ENCODE measurements at places on chromosomes 4 and X.
A peak's percentile ranks its signal among the peaks of the same experiment; 100 is the strongest.

GRCh38 chr4:183392377-183392776 lies 52.1 kb upstream of the CDKN2AIP start:
- DNase-seq: no peak

- no peak for DNase-seq
These were observed 40.0 kb downstream of the VGLL1 start for GRCh38 chrX:136572030-136572429.

- DNase-seq: peak; percentile 5
These were observed 62.8 kb upstream of the EGFL6 start for GRCh38 chrX:13506574-13506973.

DNA sequence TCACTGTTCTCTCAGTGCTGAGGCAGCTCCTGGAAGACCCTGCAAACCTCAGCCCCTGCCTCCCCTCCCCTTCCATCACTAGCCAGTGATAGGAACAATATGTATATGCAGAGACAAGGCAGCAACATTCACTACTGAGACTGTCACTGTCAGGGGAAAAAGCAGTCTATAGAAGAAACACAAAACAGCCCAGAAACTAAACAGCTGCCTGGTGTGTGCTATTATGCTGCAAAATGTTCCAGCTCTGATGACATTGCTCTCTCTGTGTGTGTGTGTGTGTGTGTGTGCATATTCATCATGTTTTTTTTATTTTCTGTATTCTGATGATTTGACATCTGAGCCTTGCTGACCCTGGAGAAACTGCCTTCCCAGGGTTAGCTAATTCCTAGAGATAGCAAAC lies 147.2 kb downstream of the SPATA18 start:
- DNase-seq: no peak

DNA sequence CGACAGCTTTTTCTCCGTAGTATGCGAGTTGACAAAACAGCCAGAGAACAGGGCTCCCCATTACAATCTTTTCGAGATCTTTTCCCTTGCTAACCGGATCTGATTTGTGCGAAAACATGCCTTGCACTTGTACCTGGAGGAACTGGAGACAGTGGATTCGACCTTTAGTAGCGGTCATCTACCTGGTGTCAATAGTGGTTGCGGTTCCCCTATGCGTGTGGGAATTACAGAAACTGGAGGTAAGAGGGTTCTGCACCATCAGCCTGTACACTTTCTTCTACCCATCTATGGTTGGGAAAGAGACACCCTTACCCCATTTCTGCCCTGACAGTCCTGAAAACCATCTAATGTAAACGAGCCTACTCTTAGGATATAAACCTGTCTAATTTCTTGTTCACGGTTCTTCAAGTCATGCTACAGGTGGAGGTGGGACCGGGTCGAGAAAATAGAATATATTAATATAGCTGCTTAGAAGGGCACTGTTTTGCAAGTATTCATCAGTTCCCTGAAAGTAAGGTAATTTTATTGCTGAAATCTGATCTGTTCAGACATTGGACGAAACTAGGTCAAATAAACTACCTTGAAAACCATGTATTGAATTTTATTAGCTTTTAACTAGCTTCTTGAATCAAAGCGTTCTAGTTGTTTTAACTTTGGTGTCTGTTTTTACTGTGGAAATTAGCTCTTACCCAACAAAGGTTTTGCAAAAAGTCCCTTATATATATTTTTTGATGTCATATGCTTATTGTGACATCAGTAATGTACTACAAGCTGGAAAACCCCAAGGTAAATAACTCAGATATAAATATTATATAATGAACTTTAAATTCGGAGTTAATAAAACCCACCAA lies 869 bp downstream of the TMEM184C start:
- no peak for DNase-seq

GRCh38 chrX:44946771-44947170 lies 73.8 kb downstream of the KDM6A start:
- no peak for DNase-seq

- DNase-seq: no peak
These were observed 124.1 kb upstream of the SLIT2 start for GRCh38 chr4:20127626-20128025.

DNA sequence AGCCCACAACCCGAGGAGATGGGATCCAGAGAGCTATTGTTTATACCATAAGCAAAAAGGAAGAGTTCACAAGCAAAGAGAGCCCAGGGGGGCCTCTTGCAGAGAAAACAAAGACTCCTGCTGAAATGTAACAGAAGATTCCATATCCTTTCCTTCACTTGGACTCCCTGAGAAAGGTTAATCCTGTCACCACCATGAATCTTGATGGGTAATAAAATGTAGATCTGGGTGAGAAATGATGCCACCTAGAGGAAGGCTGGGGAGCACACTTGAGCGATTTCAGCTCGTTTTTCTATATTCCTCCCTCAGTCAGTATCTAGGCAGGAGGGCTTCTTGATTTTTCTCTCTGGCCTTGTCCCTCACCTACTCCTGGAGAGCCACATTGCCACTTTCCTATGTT lies 10.2 kb upstream of the KCNE5 start:
- peak; percentile 46 for DNase-seq

- no peak for DNase-seq
These were observed 127.7 kb downstream of the IRF2 start for GRCh38 chr4:184346682-184347081.

- DNase-seq: no peak
These were observed 7.6 kb downstream of the TIGD4 start for GRCh38 chr4:152771741-152772533.

DNA sequence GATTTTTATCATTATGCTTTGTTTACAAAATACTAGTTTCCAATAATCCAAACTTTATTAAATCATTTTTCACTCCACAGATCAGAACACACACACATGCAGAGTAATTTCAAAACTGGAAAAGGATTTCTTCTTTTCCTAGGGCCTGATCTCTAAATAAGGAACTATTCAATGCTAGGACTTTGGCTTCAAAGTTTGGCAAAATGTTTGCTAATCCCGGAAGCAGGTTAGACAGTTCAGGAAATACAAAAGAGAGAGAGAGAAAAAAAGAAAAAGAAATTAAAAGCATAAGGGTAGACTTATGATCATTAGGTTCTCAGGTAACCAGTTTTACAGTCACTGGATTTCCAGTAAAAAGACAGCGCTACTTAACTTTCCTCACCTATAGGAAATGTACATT lies 211.0 kb downstream of the DCLK2 start:
- no peak for DNase-seq

GRCh38 chr4:112167794-112168193 lies 22.5 kb downstream of the FAM241A start:
- DNase-seq: no peak

DNA sequence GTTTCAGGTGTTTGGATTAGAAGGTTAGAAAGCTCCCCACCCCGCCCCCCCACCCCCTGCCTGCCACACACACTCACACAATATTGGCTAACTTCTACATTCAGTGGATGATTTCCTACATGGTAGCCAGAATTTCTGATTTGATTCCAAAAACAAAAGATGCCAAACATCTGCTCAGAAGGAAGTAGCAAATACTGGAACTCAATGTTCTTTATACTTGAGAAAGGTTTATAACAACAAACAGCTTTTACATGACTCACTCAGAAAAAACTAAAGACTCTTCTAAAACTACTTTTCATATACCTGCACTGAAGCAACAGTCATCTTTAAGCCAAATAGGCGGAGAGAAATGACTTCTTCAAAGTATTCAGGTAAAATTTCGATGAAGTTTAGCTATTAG lies 750.5 kb upstream of the POU3F4 start:
- DNase-seq: no peak

- no peak for DNase-seq
These were observed 49.5 kb downstream of the USP53 start for GRCh38 chr4:119261986-119262385.

DNA sequence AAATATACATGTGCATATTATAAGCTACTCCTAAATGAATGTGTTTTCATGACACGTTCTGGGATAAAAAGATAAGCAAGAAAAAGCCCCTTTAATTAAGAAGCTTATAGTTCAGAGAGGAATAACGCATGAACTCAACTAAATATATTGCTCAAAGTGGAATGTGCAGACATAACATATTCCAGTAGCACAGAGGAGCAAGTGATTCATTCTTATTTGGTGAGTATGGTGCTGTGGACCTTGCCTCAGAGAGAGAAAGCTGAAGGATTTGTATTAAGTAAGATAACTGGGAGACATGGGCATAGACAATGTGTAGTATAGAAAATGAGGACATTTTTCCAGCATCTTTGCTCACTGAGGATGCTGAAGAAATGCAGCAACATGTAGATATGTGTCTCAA lies 76.8 kb downstream of the CFAP299 start:
- DNase-seq: no peak

DNA sequence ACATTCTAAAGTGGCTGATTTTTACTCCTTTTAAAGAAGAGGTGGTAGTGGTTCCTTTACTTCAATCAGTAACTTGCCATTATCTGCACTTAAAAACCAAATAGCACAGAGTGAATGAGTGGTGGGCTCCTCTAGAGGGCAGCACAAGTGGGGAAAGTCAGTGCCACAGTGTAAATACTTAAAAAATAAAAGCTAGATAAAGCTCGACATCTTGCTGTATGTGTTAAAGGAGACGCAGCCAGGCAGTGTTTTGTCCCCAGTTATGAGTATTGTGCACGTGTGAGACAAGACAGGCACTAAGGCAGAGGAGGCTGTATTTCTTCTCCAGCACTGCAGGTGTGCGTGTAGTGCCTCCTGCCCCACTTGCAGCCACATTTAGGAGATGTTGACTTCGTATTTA lies 24.6 kb downstream of the NAP1L5 start:
- peak; percentile 15 for DNase-seq

DNA sequence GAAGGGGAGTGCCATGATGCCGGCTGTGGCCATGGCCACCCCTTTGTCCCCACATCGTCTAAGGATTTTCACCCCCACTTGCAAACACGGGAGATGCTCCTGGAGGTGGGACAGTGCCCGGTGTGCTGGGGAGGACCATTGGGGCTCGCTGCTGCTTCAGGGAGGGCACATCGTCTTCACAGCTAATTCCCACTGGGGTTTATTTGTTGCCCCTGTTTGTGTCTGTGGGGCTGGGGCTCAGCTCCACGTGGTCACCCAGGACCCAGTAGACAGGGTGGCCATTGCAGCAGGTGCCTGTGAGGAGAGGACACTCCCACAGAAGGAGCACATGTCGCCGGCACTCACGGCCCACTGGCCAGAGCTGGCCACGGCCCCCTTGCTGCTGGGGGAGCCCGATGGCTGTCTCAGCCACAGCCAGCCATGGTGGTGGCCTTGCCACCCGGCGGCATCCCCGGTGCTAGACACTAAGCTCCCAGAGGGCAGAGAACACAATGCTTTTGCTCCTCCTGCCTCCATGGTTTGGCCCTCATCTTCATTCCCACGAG lies 27.8 kb upstream of the GRPEL1 start:
- no peak for DNase-seq

GRCh38 chrX:125628435-125628834 lies 308.8 kb downstream of the TEX13C start:
- DNase-seq: no peak

DNA sequence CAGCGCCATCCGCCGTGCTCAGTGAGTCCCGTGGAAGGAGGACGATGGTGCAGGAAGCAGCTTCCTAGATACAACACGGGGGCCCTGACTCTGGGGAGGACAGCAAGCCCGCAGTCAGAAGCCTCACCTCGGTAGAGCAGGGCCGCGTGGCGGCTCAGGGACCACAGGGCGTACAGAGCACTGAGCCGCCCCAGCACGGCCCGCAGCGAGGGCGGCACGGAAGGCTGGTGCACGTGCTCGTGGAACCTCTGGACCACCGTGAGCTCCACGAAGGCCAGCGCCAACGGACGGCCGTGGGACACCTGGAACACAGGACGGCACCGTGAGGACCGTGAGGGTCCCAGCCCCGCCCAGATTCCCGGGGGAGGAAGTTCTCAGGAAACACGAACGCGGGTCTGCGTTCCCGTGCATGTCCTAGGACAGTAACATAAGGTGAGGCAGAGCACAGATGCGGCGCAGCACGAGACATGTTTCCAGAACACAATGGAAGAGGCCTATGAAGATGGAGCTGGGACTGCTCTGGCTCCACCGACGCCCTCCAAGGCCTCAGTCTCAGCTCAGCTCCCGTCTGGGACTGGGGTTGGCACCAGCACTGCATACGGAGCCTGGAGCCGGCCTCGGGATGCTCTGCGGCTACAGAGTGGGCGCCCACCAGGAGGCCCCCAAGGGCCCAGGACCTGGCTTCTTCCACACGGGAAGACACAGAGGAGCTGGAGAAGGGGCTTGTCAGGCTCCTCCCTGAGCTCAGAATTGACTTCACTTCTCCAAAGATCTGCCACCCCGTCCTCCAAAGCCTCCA lies 65.5 kb downstream of the ACOX3 start:
- no peak for DNase-seq

DNA sequence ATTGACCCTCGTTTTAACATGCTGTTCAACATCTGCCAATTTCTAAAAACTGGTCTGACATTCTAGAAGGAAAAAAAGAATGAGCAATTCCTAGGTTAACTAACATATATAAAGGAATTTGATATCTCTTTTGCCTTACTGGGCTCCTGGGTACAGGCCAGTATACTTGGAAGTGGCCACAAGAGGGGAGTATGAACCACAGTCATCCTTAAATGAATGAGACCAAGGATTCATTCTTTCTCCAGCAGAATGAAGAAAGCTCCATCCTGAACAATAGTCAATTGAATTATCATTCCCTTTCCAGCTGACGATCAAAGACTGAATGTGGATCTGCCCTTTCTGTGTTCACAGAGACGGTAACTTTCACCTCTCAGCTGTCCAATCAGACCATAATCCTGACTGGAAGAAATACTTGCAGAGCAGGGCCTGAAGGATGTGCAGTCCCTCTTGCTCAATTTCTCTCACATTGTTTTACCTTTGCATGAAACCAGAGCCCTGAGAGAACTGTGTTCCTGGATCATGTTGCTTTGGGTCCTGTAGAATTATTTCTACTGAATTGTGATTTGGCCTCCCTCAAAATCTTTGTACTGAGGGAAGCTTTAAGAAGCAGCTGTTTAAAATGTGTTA lies 14.8 kb upstream of the SPARCL1 start:
- DNase-seq: peak; percentile 18

DNA sequence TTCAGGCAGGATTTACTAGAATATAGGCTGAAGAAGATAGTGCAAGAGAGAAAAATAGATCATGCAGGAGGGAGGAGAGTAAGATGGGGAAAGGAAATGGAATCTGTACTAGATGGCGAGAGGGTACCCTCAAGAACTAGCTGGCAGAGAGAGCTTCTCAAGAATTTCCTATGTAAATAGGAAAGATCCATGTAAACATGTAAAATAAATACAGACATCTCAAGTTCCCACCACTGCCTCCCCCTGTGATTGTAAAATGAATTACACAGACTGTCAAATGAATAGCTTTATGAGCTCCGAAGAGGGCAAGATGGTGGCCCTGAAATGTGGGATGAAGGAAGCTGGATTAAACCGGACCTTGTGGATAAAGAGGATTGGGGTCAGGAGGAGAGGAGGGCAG lies 178.0 kb downstream of the PALLD start:
- no peak for DNase-seq

- DNase-seq: no peak
These were observed 20.3 kb upstream of the PDCL2 start for GRCh38 chr4:55612341-55612740.

Data from HuH-7 (cell line).